ENCODE measurements at places on chromosomes 7 and 10.

DNA sequence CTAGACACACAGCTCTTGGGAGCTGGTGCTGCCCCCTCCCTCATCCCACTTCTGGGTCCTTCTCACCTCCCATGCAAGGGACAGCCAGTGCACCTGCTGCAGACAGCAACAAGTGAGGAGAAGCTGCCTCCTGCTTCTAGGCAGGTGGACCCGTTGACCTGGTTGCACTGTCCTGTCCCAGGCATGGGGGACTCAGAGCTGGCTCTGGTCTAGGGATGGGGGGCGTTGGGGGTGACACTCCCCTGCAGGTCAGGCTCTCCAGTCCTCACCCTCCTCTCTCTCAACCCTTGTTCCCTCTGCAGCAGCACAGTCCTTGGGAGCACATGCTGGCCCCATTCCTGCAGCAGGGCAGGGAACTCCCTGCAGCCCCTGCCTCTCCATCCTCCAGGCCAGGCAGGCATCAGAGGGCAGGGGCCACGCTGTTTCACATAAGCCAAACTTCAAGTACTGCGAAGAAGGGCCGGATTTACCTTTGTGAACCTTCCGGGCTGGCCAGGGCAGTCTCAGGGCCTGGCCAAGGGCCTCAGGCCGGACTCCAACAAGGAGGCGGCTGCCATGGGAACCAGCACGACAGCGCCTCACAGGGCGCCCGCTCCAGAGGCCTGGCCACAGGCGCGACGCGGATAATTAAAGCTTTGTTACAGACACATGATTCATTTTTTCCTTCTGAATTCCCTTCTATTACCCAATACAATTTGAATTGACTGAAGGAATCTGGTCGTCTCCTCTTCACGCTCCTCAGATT lies 48.5 kb downstream of the RASGEF1A start:
- H3K27ac ChIP-seq = no peak overlapping the region
- no peaks in the 10 kb centered on the region for H3K36me3 ChIP-seq
- H3K27me3 ChIP-seq = no peaks in the 10 kb centered on the region
- no peaks in the 10 kb centered on the region for H3K4me1 ChIP-seq
- no peak overlapping the region for H3K4me3 ChIP-seq

DNA sequence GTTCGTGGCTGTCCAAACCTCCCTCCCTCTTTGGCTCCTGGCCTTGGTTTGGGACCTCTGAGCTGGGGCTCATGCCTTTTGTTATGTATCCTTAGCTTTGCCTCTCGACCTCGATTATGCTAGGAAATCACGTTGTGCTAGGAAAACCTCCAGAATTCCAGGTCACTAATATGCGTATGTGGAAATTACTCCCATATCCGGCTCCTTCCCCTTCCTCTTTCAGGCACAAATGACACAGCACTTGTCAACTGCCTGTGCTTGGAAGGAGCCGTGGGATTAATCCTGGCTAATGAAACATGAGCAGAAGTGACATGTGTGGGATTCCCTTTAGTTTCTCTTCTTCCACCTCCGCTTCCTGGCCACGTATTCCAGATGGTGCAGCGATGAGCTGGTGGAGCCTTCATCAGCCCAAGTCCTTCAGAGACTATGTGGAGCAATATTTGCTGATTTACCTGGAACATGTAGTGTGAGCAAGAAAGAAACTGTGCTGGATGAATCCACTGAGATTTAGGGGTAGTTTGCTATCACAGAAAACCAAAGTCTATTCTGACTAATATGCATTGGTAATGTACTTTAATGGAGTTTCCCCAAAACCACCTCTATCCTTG lies 149.2 kb downstream of the REEP3 start:
- H3K27me3 ChIP-seq = no peaks in the 10 kb centered on the region
- DNase-seq = no peak
- no peak overlapping the region for H3K4me3 ChIP-seq
- H3K4me1 ChIP-seq = no peaks in the 10 kb centered on the region
- no peaks in the 10 kb centered on the region for H3K36me3 ChIP-seq

GRCh38 chr10:44361109-44361508 lies 23.8 kb downstream of the CXCL12 start:
- no peak overlapping the region for H3K4me3 ChIP-seq
- H3K36me3 ChIP-seq = no peaks in the 10 kb centered on the region
- H3K27me3 ChIP-seq = no peaks in the 10 kb centered on the region

- no peak for DNase-seq
- no peaks in the 10 kb centered on the region for H3K4me1 ChIP-seq
- H3K27me3 ChIP-seq = no peaks in the 10 kb centered on the region
- H3K27ac ChIP-seq = no peak overlapping the region
- H3K4me3 ChIP-seq = no peak overlapping the region
- no peaks in the 10 kb centered on the region for H3K36me3 ChIP-seq
Measured at GRCh38 chr7:50805447-50806125, 22.9 kb upstream of the GRB10 start.

DNA sequence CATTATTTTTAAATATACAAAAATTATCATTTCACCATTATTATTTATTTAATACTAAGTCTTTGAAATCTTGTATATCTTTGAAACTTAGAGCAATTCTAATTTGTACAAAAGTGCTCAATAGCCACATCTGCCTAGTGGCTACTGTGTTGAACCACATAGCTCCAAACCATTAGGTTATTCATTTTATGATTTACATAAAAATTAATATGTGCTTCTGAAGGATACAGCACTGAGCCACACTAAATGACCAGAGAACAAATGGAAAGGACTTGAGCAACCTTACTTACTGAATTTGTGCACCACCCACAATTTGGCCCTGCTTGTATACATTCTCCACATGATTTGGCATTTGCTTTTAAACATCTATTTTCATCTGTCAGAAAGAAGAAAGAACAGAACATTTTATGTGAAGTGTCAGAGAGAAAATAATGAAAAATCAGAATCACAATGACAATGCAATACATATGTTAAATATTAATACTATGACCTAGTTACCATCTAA lies 25.8 kb downstream of the ITGB1 start:
- H3K4me3 ChIP-seq = no peak overlapping the region
- no peaks in the 10 kb centered on the region for H3K36me3 ChIP-seq
- no peak for DNase-seq
- H3K27me3 ChIP-seq = no peaks in the 10 kb centered on the region

DNA sequence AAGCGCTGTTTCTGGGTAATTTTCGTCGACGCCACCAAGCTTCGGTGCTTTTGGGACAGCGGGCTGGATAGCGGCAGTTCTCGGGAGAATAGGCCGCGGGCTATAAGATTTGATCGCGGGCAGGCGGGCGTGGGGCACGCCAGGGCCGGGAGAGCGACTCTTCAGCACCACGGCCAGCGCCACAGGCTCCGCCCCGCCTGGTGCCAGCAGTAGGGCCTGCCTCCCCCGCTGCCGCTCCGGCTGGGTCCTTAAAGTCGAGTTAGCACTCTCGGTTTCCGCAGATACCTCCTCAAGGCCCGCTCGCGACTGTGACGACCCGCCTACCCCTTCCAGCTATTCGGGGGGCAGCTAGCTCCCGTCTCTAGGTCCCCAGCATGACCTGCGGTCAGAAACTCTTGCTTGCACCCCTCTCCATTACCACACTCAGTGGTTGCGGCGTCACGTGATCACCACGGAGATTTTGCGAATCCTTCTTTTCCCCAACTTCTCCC lies 9.4 kb downstream of the NXPH1 start:
- DNase-seq = no peak
- no peak overlapping the region for H3K4me3 ChIP-seq
- H3K27me3 ChIP-seq = peaks cover 13% of the 10 kb centered on the region
- H3K4me1 ChIP-seq = no peaks in the 10 kb centered on the region

DNA sequence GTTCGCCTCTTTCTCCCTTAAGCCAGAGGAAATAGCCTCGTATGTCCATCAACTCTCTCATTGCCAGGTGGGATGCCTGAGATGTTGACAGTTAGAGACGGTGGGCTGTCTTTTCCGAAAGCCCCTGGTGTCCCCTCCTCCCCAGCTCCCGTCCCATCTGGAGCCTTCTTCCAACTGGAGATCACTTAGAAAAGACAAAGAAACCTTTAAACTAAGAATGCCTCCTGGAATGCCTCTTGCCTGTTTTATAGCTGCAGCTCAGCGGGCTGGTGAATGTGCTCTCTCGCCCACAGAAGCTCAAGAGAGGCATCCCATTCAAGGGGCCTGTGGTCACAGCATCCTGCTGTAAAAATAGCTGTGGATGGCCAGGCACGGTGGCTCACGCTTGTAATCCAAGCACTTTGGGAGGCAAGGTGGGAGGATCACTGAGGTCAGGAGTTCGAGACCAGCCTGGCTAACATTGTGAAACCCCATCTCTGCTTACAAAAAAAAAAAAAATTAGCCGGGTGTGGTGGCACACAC lies 5.2 kb upstream of the MYL10 start:
- no peaks in the 10 kb centered on the region for H3K4me1 ChIP-seq
- no peak overlapping the region for H3K27ac ChIP-seq
- no peak for DNase-seq
- no peaks in the 10 kb centered on the region for H3K27me3 ChIP-seq
- H3K36me3 ChIP-seq = no peaks in the 10 kb centered on the region

- no peak overlapping the region for H3K27ac ChIP-seq
- H3K27me3 ChIP-seq = no peaks in the 10 kb centered on the region
- no peaks in the 10 kb centered on the region for H3K4me1 ChIP-seq
- DNase-seq = no peak
- no peak overlapping the region for H3K4me3 ChIP-seq
- H3K36me3 ChIP-seq = no peaks in the 10 kb centered on the region
Measured at GRCh38 chr10:102639537-102639936, 4.7 kb upstream of the TRIM8 start.

- DNase-seq = no peak
- no peaks in the 10 kb centered on the region for H3K4me1 ChIP-seq
- no peak overlapping the region for H3K27ac ChIP-seq
- H3K36me3 ChIP-seq = no peaks in the 10 kb centered on the region
Measured at GRCh38 chr7:86768394-86768793, 124.7 kb downstream of the GRM3 start.

GRCh38 chr7:39808796-39809481 lies 141.1 kb upstream of the CDK13 start:
- H3K27ac ChIP-seq = no peak overlapping the region
- no peak for DNase-seq
- H3K27me3 ChIP-seq = no peaks in the 10 kb centered on the region
- H3K4me1 ChIP-seq = no peaks in the 10 kb centered on the region

DNA sequence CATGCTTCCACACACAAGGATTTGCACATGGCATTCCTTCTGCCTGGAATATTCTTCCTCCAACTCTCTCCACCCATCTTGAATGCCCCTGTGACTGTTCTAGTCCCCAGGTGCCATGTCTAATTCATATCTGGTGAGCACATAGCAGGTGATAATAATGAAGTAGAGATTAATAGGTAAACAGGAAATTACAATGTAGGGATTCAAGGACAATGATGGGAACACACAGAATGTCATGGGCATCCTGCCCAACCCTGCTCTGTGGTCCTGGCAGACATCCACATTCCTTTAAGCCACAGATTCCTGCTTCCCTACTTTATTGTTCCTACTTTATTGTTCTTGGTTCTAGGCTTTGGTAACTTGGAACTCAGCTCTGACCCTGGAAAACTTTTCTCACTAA lies 115.8 kb downstream of the THSD7A start:
- H3K36me3 ChIP-seq = no peaks in the 10 kb centered on the region
- H3K4me1 ChIP-seq = no peaks in the 10 kb centered on the region
- no peak for DNase-seq
- no peak overlapping the region for H3K4me3 ChIP-seq
- H3K27ac ChIP-seq = no peak overlapping the region
